ENCODE measurements at places on chromosomes 5 and 9. TPM values are rescaled to one million over a fixed set of nuclear protein-coding genes. Genes with fewer than 3 reads are reported as not detected.
A peak's percentile ranks its signal among the peaks of the same experiment; 100 is the strongest.

DNA sequence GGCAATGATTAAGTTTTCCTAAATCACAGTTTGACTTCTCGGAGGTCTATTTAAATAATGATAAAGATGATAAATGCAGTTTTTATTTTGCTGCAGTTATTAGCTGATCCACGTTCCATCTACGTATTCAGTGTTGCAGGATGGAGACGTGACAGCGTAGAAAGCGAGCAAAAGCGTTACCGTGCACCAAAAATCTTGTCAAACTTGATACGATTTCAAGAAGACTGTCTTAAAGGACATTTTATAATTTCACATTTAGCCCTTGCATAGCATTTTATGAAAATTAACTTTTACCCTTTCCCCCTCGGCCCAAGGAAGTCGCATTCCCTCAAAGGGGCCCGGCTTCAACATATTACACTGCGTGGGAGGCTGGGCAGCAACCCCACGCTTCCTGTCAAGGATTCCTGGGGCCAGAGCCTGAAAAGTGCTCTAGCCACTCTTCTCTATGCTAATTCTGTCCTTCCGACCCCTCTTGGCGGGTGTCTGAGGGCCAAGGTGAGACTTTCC lies 7.1 kb upstream of the PURA start:
- H3K4me3 ChIP-seq: peak overlapping the region; percentile 68
- H3K4me1 ChIP-seq: no peaks in the 10 kb centered on the region
- H3K27me3 ChIP-seq: no peaks in the 10 kb centered on the region
- peak overlapping the region; percentile 80 for H3K27ac ChIP-seq
- H3K36me3 ChIP-seq: no peaks in the 10 kb centered on the region

- no peak for DNase-seq
- H3K4me1 ChIP-seq: no peaks in the 10 kb centered on the region
- no peaks in the 10 kb centered on the region for H3K36me3 ChIP-seq
- no peak overlapping the region for H3K27ac ChIP-seq
- H3K27me3 ChIP-seq: no peaks in the 10 kb centered on the region
Measured at GRCh38 chr9:1087120-1087881, 37.1 kb downstream of the DMRT2 start.

DNA sequence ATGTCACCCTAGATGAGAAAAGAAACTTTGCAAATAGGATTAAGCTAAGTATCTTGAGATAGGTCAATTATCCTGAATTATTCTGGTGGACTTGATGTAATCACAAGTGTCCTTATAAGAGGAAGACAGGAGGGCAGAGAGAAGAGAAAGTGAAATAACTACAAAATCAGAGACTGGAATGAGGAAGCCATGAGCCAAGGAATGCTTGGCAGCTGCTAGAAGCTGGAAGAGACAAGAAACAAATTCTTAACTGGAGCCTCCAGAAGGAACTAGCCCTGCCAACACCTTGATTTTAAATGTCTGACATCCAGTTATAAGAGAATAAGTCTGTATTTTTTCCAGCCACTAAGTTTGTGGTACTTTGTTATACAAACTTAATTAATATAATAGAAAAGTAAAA lies 480.0 kb downstream of the NR2F1-AS1 start:
- H3K4me3 ChIP-seq: no peak overlapping the region
- no peak overlapping the region for H3K27ac ChIP-seq
- H3K27me3 ChIP-seq: no peaks in the 10 kb centered on the region
- peak; percentile 52 for DNase-seq
- H3K4me1 ChIP-seq: no peaks in the 10 kb centered on the region
- no peaks in the 10 kb centered on the region for H3K36me3 ChIP-seq

GRCh38 chr9:30039712-30040111 lies 2344.7 kb upstream of the ACO1 start:
- H3K4me3 ChIP-seq: no peak overlapping the region
- H3K27ac ChIP-seq: no peak overlapping the region
- no peaks in the 10 kb centered on the region for H3K27me3 ChIP-seq
- DNase-seq: no peak
- no peaks in the 10 kb centered on the region for H3K36me3 ChIP-seq

DNA sequence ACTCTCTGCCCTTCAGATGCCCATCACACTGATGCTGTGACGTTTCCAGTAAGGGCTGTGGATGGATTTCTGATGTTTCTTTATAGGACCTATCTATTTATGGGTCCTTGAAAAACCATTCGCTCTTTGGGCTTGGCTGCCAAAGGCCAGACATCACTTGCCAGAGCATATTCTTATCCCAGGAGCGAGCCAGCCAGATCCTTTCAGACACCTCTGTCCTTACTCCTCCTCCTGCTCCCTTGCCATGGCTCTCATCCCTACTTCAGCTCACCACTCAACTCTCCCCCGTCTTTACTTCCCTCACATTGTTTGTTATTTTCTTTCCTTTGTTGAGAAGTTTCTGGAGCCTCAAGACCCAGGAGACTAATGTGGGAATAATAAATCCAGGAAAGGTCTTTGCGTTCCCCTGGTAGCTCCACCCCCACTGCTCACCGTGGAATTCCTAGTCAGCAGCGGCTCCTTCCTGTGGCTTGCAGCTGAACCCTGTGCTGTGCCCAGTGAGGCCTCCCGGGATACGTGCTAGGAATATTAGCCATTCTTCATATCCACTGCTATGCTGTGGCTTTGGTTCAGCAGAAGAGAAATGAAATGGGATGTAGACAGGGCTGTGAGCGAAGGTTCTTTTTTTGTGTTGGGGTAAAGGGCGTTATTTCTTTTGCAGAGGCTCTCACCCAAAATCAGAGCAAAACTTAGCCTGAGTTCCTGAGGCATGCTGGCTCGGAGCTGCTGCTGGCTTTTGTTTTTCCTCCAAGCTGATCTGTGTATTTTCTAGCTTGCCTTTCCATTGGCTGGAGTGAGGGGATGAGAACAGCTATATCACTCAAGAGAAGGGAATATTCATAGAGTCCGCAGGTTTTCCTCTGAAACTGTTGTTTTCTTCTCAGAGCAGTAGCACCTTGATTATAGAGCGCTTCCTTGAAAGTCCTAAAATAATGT lies 171.1 kb downstream of the SAXO1 start:
- DNase-seq: peak; percentile 51
- H3K36me3 ChIP-seq: no peaks in the 10 kb centered on the region
- no peaks in the 10 kb centered on the region for H3K27me3 ChIP-seq
- H3K4me1 ChIP-seq: peaks cover 2% of the 10 kb centered on the region
- no peak overlapping the region for H3K4me3 ChIP-seq

DNA sequence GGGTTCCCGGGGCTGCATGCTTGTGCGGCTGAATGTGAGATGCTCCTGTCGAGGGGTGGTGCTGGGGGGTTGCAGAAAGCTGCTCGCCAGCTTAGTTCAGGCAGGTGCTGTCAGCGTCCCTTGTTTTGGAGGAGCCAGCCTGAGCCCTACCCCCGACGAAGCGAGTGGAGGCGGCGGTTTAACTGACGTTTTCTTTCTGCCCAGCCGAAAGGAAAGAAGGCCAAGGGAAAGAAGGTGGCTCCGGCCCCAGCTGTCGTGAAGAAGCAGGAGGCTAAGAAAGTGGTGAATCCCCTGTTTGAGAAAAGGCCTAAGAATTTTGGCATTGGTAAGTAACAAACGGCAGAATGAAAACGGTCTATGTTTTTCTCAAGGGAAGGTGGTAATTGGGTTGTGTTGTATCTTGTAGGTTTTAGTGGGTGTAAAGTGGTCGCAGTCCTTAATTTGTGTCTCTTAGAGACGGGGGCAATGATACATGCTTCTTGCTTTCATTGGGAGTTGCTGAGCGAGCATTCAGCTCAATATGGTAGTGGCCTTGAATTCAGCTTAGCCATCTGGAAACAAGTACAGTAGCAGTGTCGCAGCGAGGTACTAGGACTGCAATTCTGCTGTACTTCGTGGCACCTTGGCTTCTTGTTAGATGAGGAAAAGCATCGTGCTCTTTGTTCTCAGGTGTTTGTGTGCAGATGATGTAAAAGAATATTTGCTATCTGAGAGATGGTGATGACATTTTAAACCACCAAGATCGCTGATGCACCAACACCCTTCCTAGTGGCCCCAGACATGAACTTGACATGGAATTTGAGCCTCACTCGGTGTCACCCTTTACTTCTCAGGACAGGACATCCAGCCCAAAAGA lies 928 bp downstream of the RPL7A start:
- peaks cover 11% of the 10 kb centered on the region for H3K4me1 ChIP-seq
- no peaks in the 10 kb centered on the region for H3K27me3 ChIP-seq
- H3K4me3 ChIP-seq: peak overlapping the region; percentile 81
- DNase-seq: no peak
- peaks cover 30% of the 10 kb centered on the region for H3K36me3 ChIP-seq

GRCh38 chr5:159458217-159458711 lies 128.0 kb upstream of the IL12B start:
- no peaks in the 10 kb centered on the region for H3K36me3 ChIP-seq
- no peak overlapping the region for H3K4me3 ChIP-seq
- H3K27ac ChIP-seq: no peak overlapping the region
- H3K4me1 ChIP-seq: peaks cover 15% of the 10 kb centered on the region
- no peaks in the 10 kb centered on the region for H3K27me3 ChIP-seq

GRCh38 chr5:111262815-111263214 lies 38.6 kb downstream of the CAMK4 start:
- H3K4me3 ChIP-seq: no peak overlapping the region
- no peak for DNase-seq
- H3K4me1 ChIP-seq: no peaks in the 10 kb centered on the region

DNA sequence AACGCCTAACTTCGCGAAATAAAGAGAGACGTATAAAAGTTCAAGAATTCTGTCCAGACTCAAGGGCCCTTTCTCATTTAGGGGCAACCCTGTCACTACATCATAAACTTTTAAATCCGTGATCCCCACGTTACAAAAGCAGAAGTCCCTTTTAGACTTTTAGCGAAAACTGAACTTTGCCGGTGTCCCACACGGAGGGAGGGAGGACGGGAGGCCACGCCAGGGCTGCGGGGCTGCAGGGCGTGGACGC lies 515 bp upstream of the F2R start:
- no peak for DNase-seq
- H3K36me3 ChIP-seq: peaks cover 5% of the 10 kb centered on the region
- peak overlapping the region; percentile 72 for H3K27ac ChIP-seq
- no peaks in the 10 kb centered on the region for H3K27me3 ChIP-seq

DNA sequence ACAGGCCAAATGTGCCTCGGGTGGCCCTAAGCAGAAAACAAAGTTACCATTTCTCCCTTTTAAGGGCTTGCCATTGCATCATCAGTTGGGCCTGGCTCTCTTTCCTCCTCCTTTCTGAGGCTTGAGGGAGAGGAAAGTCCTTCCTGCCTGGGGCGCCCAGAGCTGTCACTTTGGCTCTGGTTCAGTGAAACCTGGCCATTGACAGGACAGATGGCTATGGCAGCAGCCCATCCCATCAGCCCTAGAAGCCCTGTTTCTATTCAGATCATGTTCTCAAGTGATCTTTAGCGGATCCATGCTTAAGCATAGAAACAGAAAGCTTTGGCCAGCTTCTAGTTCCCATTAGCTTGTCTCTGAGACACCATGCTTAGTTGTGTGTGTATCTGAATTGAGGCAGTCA lies 293.4 kb downstream of the YTHDC2 start:
- no peak overlapping the region for H3K27ac ChIP-seq
- no peaks in the 10 kb centered on the region for H3K36me3 ChIP-seq
- DNase-seq: peak; percentile 25
- H3K27me3 ChIP-seq: no peaks in the 10 kb centered on the region
- no peak overlapping the region for H3K4me3 ChIP-seq

- H3K4me3 ChIP-seq: no peak overlapping the region
- H3K4me1 ChIP-seq: no peaks in the 10 kb centered on the region
- H3K27ac ChIP-seq: no peak overlapping the region
- no peaks in the 10 kb centered on the region for H3K27me3 ChIP-seq
- no peaks in the 10 kb centered on the region for H3K36me3 ChIP-seq
- DNase-seq: no peak
Measured at GRCh38 chr9:90020276-90020871, 415.6 kb downstream of the GADD45G start.

DNA sequence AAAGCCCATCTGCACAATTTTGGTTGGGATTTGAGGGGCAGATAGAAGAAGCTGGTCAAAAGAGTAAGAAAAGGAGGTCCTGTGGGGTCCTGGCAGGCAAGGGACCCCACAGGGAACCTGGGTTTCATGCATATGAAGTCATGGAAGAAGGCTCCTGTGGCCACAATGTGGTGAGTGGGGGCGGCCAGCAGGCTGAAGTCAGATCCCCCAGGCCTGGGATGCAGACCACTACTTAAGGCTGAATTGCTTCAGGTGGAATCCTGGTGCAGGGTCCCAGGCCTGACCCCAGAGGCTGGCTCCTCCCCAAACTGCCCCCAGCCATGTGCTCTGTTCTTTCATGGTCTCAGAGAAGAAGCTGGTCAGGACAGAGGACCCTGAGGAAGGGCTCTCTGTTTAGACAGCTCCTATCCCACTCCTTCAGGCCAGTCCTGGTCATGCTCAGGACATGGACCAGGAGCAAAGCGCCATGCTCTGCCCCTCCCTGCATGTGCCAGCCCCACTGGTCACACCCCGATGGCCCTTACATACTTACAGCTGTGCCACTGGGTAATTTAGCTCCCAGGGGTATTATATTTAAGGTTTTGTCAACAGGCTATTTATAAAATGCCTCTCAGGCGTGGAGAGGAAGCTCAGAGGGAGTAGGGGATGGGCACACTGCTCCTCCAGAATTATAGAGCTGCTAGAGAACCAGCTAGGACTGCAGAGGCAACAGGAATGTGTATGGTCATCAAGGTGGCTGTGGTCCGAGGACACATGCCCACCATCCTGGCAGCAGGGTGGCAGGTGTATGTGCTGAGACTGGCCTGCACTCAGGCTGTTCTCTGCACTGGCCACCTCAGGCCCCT lies 33.4 kb downstream of the C5orf15 start:
- no peak overlapping the region for H3K27ac ChIP-seq
- no peak for DNase-seq
- peaks cover 7% of the 10 kb centered on the region for H3K27me3 ChIP-seq
- H3K36me3 ChIP-seq: no peaks in the 10 kb centered on the region
- no peak overlapping the region for H3K4me3 ChIP-seq
- no peaks in the 10 kb centered on the region for H3K4me1 ChIP-seq

- no peak overlapping the region for H3K27ac ChIP-seq
- no peak for DNase-seq
- H3K4me1 ChIP-seq: no peaks in the 10 kb centered on the region
- no peak overlapping the region for H3K4me3 ChIP-seq
Measured at GRCh38 chr5:116908537-116908936, 333.9 kb upstream of the SEMA6A start.

DNA sequence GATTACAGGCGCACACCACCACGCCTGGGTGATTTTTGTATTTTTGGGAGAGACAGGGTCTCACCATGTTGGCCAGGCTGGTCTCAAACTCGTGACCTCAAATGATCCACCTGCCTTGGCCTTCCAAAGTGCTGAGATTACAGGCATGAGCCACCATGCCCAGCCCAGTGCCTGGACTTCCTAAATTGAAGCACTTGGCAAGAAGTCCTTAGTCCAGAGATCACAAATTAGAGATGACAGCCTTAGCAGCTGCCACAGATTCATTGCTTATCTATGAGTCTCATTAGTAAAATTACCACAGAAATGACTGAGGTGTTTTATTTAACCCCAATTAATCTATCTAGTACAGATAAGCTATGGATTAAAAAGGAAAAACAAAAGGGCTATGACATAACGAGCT lies 19.2 kb downstream of the EFCAB9 start:
- no peak overlapping the region for H3K27ac ChIP-seq
- H3K36me3 ChIP-seq: peaks cover 3% of the 10 kb centered on the region
- no peak overlapping the region for H3K4me3 ChIP-seq
- no peaks in the 10 kb centered on the region for H3K4me1 ChIP-seq
- no peaks in the 10 kb centered on the region for H3K27me3 ChIP-seq
- no peak for DNase-seq

Gene FCN2
- not detected for total RNA-seq

Gene PCDHA1
- under 0.01 TPM for total RNA-seq

Gene TMC1
- not detected for total RNA-seq

All from fibroblast of lung (primary cell).